ENCODE measurements at places on chromosomes 16 and 17.

DNA sequence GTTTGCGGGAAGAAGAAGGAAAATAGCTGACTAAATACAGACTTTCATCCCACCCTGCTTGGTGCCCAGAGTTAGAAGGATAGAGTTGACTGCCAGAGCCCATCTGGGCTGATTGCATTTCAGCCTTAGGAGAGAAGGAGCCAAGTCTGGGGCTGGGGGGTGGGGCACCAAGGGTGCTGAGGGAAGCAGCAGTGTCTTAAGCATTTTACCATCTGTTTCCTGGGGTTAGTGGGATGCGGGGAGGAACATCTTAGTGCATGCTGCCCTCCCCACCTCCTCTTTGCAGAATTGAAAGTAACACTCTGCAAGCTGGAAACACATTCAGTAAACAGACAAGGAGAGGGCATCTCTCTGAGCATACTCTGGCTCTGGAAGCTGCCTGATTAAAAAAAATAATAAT lies 1.5 kb upstream of the ARL5C start:
- DNase-seq: no peak

GRCh38 chr16:48611329-48612137 lies 1.6 kb upstream of the N4BP1 start:
- no peak for DNase-seq

GRCh38 chr17:82596837-82597672 lies 51.2 kb downstream of the WDR45B start:
- DNase-seq: no peak

DNA sequence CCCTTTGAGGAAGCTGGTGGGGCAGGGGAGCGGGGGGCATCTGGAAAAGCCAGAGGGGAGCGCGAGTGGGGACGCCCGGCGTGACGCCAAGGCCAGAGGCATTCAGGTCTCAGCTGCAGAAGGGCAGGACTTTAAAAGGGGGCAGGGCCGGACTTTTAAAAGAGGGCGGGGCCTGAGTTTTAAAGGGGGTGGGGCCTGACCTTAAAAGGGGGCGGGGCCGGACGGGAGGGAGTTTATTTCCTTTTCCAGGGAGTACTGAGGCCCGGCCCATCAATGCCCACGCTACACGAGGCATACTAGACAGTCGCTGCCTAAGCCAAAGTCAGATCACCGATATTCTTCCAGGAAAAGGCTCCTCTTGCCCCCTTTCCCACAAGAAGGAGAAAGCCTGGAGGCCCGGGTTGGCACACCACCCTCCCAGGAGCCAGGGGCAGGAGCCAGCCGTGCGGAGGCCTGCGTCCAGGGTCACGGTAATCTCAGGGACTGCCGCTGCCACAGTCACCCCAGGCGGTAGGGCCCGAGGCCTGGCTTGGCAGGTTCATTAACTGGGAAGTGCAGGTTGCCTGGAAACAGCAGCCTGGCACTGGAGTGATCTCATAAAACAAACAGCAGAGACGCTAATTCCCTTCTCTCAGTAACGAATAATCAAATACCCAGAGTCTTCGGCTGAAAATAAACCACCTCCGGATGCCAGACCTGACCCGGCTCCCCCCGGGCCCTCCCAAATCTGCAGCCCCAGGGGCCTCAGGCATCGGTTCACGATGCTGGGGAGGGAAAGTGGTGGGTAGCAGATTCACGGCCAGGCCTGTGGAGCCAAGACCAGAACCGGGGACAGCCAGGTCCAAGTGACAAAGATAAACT lies 90.7 kb downstream of the TIMM22 start:
- peak; percentile 72 for DNase-seq

DNA sequence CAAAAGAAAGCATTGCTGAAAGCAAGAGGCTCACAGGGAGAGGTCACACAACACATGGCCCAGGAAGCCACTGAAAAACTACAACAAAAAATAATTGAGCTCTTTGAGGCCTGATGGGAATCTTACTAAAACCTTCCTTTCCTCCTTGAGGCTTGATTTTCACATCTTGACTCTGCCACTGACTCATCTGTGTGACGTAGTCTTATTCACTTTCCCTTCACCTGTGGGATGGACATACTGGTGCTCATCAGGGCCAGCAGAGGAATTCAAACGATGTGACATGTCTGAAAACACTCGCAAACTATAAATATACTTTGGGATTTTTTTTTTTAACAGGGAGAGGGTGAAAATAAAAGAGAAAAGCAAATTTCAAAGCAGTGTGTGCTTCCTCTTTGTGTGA lies 78.3 kb upstream of the ASIC2 start:
- no peak for DNase-seq

DNA sequence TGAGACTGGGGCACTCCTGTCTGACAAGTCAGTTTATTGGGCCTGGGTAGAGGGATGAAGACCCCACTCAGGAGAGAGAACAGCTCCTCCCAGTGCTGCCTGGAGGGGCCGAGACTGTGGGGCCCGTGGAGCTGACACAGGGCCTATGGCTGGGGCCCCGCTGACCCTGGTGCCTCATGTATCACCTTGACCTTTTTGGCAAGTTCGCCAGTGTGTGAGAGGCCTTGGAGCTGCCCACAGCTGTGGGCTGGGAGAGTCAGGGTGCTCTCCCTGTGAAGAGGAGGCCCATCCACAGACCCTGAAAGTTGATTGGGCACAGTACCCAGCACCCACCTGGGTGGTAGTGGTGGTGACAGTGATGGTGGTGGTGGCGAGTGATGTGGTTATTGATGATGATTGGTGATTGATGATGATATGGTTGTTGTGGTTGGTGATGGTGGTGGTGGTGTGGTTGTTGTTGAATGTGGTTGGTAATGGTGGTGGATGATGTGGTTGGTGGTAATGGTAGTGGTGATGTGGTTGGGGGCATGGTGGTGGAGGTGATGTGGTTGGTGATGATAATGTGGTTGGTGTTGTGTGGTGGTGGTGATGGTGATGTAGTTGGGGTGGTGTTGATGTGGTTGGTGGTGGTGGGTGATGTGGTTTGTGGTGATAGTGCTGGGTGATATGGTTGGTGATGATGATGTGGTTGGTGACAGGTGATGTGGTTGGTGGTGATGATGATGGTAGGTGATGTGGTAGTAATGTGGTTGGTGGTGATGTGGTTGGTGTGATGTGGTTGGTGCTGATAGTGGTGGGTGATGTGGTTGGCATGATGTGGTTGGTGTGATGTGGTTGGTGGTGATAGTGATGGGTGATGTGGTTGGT lies 29.1 kb downstream of the BAHCC1 start:
- no peak for DNase-seq

DNA sequence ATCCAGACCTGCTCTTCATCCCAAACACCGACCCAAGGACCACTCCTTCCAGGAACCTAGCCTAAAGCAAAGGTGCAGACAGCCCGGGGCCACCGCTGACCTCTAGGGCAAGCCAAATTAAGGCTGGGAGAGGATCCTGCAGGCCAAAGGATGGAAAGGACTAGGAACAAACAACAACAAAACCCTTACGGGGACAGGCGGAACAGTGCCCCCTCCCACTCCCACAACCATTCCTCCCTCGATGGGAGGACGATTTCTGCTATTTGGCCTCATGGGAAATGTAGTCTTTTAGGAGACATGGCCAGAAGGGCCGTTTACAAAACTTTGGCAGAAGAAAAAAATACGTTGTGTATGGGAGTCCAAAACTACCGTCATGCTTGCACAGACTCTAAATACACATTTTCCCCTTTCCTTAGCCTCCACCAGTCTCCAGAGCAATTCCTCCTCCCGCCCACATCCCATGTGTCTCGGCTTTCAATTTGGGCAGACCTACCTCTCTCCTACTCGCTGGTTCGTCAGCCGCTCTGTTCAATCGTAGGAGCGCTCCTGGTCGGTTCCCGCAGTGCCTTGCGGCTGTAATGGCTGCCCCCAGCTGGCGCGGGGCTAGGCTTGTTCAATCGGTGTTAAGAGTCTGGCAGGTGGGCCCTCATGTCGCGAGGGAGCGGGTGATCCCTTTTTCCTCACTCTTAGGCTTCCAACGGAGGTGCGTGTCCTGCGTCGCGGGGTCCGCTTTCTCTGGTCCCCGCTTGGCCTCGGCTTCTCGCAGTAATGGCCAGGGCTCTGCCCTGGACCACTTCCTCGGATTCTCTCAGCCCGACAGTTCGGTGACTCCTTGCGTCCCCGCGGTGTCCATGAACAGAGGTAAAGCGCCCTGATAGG lies at the start of gene ERAL1:
Gene ERAL1 (plus strand): TSS at position 560 of the 879 bp plus-strand sequence. CDS start 19 bp downstream, at position 579.
- DNase-seq: peak; percentile 96

- DNase-seq: no peak
Measured at GRCh38 chr16:80384862-80385261, 155.9 kb upstream of the DYNLRB2 start.

GRCh38 chr17:37752482-37752881 lies 7.6 kb upstream of the HNF1B start:
- no peak for DNase-seq

GRCh38 chr16:23504076-23504452 lies 6.2 kb downstream of the GGA2 start:
- peak; percentile 22 for DNase-seq

DNA sequence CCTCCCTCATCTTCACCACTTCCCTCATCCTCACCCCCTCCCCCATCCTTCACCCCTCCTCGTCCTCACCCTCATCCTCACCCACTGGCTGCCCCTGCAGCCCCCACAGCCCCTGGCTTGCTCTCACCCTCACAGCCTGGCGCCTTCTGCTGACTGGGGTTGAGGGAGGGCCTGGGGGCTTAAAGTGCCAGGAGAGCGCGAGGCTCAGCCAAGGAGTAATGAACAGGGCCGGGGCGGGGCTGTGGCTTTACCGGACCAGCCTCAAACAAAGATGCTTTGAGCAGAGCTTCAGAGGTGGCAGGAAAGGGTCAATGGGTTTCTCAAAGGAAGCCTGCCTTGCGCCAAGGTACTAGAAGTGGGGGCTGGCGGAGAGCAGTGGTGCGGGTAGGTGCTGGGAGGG lies at the start of gene PRSS33:
Gene PRSS33 (minus strand): TSS at position 155 of the 400 bp plus-strand sequence. CDS start 1,013 bp downstream, outside the sequence.
- no peak for DNase-seq

DNA sequence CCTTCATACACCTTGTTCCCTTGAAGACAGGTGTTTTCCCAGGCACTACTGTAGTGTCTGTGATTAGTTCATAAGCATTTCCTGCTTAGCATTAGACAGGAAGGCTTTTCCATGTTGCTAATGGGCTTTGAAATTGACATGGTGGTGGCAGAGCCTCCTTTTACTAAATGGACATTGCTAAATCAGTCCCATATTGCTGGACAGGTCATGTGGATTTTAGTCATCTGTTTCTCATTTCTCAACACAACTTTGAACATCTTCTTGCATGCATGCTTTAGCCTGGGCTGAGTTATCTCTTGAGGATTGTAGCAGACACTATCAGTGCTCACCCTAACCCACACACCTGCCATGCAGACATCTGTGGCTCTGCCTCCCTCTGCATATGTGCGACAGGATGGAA lies 13.7 kb upstream of the BCO1 start:
- DNase-seq: no peak

DNA sequence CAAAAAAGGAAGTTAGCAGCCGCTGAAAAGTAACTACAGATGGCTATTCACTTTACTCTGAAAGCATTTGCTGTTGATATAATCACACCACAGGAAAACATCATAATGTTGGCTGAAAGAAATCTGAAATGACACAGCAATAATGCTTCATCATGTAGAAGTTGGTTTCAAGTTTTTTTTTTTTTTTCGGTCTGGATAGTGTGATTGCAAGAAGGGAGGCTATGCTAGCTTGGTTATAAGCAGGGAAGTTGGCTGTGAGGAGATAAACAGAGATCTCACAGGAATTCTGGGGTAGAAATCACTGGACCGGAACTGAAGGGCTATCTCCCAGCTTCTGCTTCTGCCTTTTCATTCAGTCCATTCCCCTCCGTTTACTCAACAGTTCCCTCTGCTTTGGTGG lies 57.9 kb downstream of the MYO1D start:
- DNase-seq: peak; percentile 35

- no peak for DNase-seq
Measured at GRCh38 chr17:17819561-17819995, 17.2 kb downstream of the SREBF1 start.

DNA sequence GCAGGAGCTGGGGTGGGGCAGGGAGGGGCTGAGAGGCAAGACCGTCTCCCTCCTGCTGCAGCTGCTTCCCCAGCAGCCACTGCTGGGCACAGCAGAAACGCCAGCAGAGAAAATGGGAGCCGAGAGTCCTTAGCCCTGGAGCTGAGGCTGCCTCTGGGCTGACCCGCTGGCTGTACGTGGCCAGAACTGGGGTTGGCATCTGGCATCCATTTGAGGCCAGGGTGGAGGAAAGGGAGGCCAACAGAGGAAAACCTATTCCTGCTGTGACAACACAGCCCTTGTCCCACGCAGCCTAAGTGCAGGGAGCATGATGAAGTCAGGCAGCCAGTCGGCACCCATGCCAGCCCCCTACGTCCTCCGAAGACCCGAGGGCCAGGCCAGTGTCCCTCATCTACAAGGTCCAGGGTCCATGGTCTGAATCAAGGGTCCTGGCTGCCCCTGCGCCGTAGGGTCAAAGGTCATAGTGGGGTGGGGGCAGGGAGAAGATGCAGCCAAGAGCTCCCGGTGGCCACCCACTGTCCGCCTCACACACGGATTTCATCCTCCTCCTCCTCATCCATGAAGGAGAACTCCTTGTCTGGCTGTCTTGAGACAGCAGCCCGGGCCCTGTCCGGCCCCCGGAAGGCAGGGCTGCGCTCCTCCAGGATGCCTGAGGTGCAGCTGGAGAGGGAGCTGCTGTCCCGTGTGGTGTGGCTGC lies 23.4 kb upstream of the CPSF4L start:
- no peak for DNase-seq

DNA sequence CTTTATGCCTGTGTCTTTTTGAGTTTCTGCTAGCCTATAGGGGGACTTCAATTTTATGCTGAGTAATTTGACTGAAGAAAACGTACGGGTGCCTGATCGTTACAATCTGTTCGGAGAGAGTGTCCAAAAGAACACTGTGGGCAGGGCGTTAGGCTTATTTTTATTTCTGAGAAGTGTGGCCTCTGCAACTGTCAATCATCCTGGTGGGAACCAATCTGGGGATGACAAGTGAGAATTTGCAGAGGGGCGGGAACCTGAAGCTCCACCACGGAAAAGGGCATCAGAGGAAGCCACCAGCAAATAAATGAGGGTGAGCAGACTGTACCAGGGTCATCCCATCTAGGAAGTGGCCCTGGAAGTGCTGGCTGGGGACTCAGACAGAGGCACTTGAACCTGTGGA lies 12.0 kb upstream of the CDYL2 start:
- no peak for DNase-seq

GRCh38 chr16:83887564-83887963 lies 11.4 kb upstream of the MLYCD start:
- DNase-seq: no peak

DNA sequence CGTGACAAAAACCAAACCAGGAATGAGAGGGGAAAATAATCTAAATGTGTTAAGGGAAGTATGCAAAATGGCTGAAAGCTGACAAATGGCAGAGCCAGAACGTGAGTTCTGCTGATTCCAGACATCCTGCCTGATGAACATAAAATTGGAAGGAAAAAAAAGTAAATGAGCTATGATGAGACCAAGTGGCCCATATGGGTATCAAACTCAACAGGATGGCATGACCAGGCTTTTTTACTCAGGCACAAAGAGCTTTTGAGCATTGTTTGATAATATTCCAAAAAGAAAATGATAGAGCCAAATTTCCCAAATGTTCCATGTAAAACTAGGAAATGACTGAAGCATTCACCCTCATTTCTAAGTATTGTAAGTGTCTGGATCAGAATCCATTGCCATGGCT lies 449.2 kb downstream of the CDH13 start:
- no peak for DNase-seq

- peak; percentile 94 for DNase-seq
Measured at GRCh38 chr17:1039511-1040215, 42.7 kb downstream of the TIMM22 start.

GRCh38 chr16:11233727-11234376 lies 22.2 kb downstream of the SOCS1 start:
- no peak for DNase-seq

- no peak for DNase-seq
Measured at GRCh38 chr16:70432356-70432722, 6.6 kb downstream of the ST3GAL2 start.

- DNase-seq: no peak
Measured at GRCh38 chr16:30894540-30895368, 877 bp upstream of the BCL7C start.

Data from tongue (tissue), 3 donors.